ENCODE measurements at places on chromosomes 13 and 19.
A peak's percentile ranks its signal among the peaks of the same experiment; 100 is the strongest.

DNA sequence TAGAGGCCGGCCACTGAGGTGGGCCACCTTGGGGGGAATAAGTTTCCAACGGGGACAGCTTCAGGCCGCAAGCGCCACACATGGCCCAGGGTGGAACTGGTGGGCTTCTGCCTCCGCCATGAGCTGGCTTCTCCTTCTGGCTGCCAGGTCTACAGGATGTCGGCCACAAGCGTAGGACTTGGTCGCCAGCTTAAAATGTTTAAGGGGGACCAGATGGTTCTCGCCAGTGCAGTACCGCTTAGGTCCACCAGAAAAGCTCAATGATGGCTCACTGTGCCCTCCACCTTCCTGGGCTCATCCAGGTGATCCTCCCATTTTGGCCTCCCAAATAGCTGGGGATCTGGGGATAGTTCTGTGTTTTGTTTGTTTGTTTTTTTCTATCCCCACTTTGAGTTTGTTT is 38.7 kb upstream of the ZNF254 start:
- no peak for DNase-seq

DNA sequence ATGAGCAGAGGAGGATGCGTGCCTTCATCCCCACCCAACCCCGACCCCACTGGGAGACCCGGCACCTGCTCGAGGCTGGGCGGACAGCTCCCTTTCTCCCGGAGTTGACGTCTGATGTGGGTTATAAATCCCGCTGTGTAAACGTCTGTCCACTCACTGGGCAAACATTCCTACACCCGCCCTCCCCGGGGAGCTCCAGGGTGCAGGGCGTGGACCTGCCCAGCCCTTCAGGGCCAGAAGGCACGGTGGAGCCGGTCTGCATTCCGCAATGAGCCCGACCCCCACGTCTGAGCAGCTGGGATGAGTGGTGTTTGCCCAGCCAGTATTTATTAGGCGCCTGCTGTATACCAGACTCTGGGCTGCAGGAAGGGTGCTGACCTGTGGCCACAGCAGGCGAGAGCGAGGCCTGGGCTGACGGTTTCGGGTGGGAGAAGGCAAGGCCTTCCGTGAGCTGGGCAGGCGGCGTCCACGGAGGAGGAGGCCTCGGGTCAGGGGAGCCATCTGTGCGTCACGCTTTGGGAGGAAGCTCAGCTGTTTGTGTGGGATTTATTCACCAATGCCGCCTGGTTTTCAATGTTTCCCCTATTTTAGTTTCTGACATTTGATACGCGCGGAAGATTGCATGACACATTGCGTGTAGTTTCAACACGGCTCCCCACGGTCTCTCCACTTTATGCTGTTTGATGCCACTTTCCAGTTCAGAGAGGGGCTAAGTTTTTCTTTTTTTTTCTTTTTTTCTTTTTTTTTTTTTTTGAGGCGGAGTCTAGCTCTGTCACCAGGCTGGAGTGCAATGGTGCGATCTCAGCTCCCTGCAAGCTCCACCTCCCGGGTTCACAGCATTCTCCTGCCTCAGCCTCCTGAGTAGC is 2.0 kb downstream of the MISP start:
- DNase-seq: no peak

- DNase-seq: no peak
Measured at GRCh38 chr19:39196320-39196719, 444 bp upstream of the NCCRP1 start.

GRCh38 chr13:37446503-37446902 is 152.1 kb downstream of the POSTN start:
- no peak for DNase-seq

- peak; percentile 52 for DNase-seq
Measured at GRCh38 chr13:30744056-30744680, 8.8 kb downstream of the ALOX5AP start.

GRCh38 chr13:44273991-44274770 is 99.4 kb upstream of the SERP2 start:
- DNase-seq: no peak

- no peak for DNase-seq
Measured at GRCh38 chr13:37701972-37702371, 103.4 kb upstream of the POSTN start.

DNA sequence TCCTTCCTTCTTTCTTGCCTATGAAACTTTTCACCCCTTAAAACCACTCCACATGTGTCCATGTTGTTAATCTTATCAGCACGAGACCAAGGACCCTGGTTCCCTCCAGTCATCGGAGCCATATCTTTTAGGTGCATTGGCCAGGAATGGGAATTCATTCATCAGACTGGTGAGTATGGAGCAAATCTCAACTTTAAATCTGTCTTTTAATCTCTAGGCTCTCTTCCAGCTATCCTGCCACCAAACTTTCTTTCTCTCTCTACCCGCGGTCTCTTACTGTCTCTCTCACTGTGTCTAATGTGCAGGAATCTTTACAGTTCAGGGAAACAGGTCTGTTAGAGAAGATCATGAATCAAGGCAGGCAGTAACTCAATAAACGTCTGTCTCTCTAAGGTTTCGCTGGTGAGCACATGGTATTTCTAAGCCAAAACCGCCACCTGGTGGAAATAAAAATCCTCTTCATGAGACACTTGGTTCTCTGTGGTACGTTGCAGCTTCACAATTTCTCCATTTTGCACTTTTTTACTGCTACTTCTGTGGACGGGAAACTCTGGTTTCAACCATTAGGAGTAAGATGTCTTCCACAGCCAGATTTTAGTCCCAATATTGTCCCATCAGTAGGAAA is 16.1 kb downstream of the LGALS16 start:
- DNase-seq: no peak

- DNase-seq: no peak
Measured at GRCh38 chr19:33660410-33661124, 38.8 kb downstream of the CHST8 start.

All from stimulated activated CD4-positive, alpha-beta T cell treated with anti-CD3 and anti-CD28 coated beads, Interleukin-15, amount 100 ng/mL, for 1 hour (primary cell).